Ascending aorta (tissue), 2 donors: ENCODE measurements at places on chromosomes 11 and 22.

GRCh38 chr11:74746868-74747267, 1.8 kb upstream of the RNF169 start:
- no peak for DNase-seq
- no peaks in the 10 kb centered on the region for H3K36me3 ChIP-seq
- peaks cover 16% of the 10 kb centered on the region for H3K4me1 ChIP-seq
- H3K27ac ChIP-seq, result no peak overlapping the region
- no peaks in the 10 kb centered on the region for H3K27me3 ChIP-seq

GRCh38 chr11:114132417-114132816, 72.9 kb downstream of the ZBTB16 start:
- H3K4me1 ChIP-seq, result peaks cover 94% of the 10 kb centered on the region
- H3K27me3 ChIP-seq, result no peaks in the 10 kb centered on the region
- no peak for DNase-seq
- H3K27ac ChIP-seq, result peak overlapping the region; percentile 92

- no peak for DNase-seq
- no peaks in the 10 kb centered on the region for H3K27me3 ChIP-seq
- H3K4me3 ChIP-seq, result no peak overlapping the region
- peak overlapping the region; percentile 94 for H3K27ac ChIP-seq
These were observed 40.1 kb upstream of the PPARA start for GRCh38 chr22:46110215-46110614.

DNA sequence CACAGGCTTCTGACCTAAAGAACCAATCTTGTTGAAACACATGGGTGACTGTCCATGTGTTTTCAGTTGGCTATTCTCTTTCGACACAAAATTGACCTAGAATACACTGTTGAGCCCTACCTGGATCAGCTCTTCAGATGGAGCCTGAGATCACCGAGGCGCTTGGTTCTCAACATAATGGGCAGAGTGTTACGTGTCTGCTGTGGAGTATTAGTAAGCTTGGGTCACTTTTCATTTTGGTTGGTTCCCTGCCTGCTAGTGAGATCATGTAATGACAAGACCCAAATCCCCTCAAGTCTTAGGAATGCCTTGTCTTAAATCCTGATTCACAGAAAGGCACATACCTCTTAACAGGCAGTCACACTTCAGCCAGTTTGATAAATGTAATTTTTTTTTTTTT, 8.7 kb downstream of the MED19 start:
- H3K36me3 ChIP-seq, result peaks cover 54% of the 10 kb centered on the region
- H3K4me1 ChIP-seq, result peaks cover 4% of the 10 kb centered on the region
- peak overlapping the region; percentile 59 for H3K27ac ChIP-seq
- H3K4me3 ChIP-seq, result no peak overlapping the region
- no peaks in the 10 kb centered on the region for H3K27me3 ChIP-seq

GRCh38 chr11:2136209-2136951, 2.8 kb downstream of the IGF2 start:
- H3K4me3 ChIP-seq, result peak overlapping the region; percentile 59
- H3K4me1 ChIP-seq, result peaks cover 13% of the 10 kb centered on the region
- H3K36me3 ChIP-seq, result no peaks in the 10 kb centered on the region
- peaks cover 33% of the 10 kb centered on the region for H3K27me3 ChIP-seq
